Activated T-helper 17 cell treated with anti-CD3 and anti-CD28 coated beads, Interleukin-2, amount 50 U/mL, for 72 hours (primary cell): ENCODE measurements at places on chromosomes 1 and 21.

- no peak for ATAC-seq
- no peaks in the 10 kb centered on the region for H3K4me1 ChIP-seq
- H3K4me3 ChIP-seq = no peak overlapping the region
Observed at GRCh38 chr1:95002540-95003432, 70.0 kb downstream of the ALG14 start.

GRCh38 chr1:165994107-165994506 is 166.7 kb downstream of the UCK2 start:
- no peak for ATAC-seq
- H3K27ac ChIP-seq = no peak overlapping the region
- no peak overlapping the region for H3K4me3 ChIP-seq
- no peaks in the 10 kb centered on the region for H3K4me1 ChIP-seq
- H3K27me3 ChIP-seq = peaks cover 6% of the 10 kb centered on the region

GRCh38 chr1:10760566-10761502 is 35.6 kb downstream of the CASZ1 start:
- no peaks in the 10 kb centered on the region for H3K27me3 ChIP-seq
- no peaks in the 10 kb centered on the region for H3K4me1 ChIP-seq

DNA sequence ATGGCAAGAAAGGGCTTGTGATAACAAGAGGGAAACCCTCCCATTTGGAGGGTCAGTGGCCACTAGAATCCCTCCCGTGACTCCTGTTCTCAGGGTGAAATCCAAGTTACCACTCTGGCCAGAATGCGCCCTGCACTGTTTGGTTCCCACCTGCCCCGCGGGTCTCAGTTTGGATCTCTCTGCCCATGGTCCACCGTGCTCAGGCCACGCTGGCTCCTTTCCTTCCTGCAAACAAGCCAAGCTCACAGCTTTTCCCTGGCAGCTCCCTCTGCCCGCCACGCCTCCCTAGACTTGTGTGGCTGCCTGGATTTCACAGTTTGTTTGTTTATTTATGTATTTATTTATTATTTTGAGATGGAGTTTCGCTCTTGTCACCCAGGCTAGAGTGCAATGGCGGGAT is 179.5 kb upstream of the VAMP3 start:
- no peak overlapping the region for H3K4me3 ChIP-seq
- no peak for ATAC-seq
- H3K27me3 ChIP-seq = peaks cover 3% of the 10 kb centered on the region
- H3K36me3 ChIP-seq = no peaks in the 10 kb centered on the region
- H3K4me1 ChIP-seq = no peaks in the 10 kb centered on the region

- peaks cover 22% of the 10 kb centered on the region for H3K27me3 ChIP-seq
- H3K27ac ChIP-seq = no peak overlapping the region
- H3K36me3 ChIP-seq = no peaks in the 10 kb centered on the region
- H3K4me3 ChIP-seq = no peak overlapping the region
- no peak for ATAC-seq
Observed at GRCh38 chr1:213783893-213784292, 203.9 kb upstream of the PROX1 start.

DNA sequence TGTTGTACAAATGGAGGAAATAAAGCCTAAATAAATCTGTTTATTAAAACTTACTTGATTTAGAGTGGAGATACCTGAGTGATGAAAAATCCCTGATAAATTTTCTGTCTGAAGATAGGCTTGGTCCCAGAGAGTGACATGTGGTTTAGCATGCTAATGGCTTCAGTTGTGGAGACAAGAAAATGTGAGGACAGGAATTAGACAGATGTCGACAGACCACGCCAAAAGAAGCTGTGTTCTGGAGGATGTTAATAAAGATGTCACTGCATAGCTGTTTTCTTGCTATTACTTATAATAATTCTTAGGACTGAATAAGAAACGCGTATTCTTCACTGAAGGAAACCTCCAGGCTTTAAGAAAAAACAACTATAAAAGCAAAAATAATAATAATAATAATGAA is 154.9 kb downstream of the OLFM3 start:
- no peaks in the 10 kb centered on the region for H3K36me3 ChIP-seq
- no peak overlapping the region for H3K4me3 ChIP-seq
- ATAC-seq = no peak
- peaks cover 4% of the 10 kb centered on the region for H3K27me3 ChIP-seq

GRCh38 chr1:168834225-168834872 is 105.3 kb upstream of the DPT start:
- peaks cover 6% of the 10 kb centered on the region for H3K27me3 ChIP-seq
- peaks cover 8% of the 10 kb centered on the region for H3K4me1 ChIP-seq
- H3K4me3 ChIP-seq = no peak overlapping the region
- ATAC-seq = peak; percentile 84

- H3K4me3 ChIP-seq = no peak overlapping the region
- H3K36me3 ChIP-seq = no peaks in the 10 kb centered on the region
- peaks cover 23% of the 10 kb centered on the region for H3K27me3 ChIP-seq
Observed at GRCh38 chr1:94258873-94259331, 21.5 kb upstream of the ARHGAP29 start.
